BE2C (cell line): ENCODE measurements at places on chromosomes 11 and 22.

DNA sequence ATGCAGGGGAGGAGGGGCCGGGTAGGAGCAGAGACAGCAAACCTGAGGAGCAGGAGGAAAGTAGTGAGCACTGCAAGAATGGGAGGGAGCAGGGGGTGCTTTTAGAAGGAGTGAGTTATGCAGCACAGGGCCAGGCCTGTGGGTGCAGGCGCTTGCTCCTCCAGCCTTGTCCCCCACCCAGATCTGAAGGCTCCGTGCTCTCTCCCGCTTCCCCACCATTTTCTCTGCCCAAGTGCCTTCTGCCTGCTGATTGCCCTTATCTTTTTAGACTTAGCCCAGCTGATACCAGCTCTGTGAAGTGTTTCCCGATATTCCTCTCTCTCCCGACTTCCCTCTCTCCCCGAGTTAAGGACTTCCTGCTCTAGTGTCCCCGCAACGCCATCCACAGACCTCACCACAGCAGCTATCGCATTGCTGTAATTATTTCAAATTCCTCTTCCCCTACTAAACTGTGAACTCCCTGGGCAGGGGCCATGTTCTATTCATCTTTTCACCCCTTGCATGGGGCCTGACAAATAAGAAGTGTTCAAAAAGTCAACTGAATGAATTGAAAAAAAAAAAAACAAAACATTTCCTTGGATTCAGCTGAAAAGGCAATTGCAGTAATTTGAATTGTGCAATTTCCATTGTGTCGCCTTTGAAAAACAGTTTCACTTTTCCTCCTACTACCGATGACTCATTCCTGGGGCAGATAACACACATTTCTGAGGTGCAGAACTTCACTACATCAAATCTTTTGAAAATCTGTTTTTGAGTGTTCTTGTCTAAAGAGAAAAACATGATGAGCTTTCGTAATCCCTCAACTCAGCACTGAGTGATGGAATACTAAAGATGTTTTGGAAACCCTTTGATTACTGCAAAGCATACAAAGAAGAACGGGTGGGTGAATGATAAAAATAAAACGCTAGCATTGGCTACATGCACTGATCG lies 69.7 kb upstream of the BMAL1 start:
- no peak for DNase-seq

DNA sequence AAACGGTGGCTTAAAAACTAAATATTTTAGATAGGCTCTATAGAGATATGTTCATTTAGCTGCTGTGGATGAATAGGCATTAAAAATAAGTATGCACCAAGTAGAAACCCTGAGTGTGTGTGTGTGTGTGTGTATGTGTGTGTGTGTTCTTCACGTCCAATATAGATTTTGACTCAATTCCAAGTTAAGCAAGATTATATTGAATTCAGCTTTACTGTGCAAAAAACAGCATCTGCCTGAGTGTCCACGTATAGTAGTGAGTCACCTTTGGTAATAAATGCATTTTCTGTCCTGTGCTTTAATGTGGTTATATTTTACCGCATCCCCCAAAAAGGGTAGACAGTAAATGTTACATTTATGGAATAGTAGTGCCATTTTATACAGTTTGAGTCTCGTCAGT lies 71.2 kb downstream of the PDHX start:
- no peak for DNase-seq

GRCh38 chr11:60240662-60241061 lies 2.3 kb downstream of the MS4A4E start:
- DNase-seq, result no peak

DNA sequence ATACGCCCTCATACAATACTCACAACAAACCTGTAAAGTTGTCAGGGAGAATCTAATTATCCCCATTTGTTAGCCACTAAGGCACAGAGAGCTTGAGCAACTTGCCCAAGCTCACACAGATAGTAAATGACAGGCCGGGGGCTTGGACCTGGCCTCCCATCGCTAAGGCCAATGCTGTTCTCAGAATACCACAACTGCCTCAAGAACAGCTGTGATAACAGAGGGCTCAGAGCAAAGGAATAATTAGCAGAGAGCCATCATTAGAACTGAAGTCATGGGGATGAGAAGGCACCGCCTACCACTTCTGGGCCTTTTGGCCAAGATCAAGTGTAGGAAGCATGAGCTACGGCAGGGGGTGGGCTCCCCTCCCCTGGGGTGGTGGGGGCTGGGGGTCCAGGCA lies 98.6 kb downstream of the FEZ1 start:
- DNase-seq, result no peak

DNA sequence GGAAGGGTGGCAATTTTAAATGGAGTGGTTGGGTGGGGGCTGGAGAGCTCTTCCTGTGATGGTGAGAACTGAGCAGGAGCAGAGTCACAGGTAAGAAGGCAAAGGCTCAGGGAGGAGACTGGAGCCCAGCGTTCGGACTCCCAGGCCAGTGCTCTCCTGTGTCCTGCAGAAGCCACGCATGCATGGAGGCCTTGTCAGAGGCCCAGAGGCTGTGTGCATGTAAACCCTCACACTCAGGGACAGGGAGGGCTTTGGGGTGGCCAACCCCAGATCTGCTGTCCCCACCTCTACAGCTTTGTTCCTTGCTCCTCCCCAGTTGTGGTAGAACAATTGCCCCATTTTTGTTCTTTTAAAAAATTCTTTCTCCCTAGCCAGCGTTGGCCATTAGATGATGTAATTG lies 130.4 kb upstream of the PARVA start:
- DNase-seq, result no peak

GRCh38 chr11:66068154-66068821 lies 1.8 kb upstream of the PACS1 start:
- peak; percentile 88 for DNase-seq

DNA sequence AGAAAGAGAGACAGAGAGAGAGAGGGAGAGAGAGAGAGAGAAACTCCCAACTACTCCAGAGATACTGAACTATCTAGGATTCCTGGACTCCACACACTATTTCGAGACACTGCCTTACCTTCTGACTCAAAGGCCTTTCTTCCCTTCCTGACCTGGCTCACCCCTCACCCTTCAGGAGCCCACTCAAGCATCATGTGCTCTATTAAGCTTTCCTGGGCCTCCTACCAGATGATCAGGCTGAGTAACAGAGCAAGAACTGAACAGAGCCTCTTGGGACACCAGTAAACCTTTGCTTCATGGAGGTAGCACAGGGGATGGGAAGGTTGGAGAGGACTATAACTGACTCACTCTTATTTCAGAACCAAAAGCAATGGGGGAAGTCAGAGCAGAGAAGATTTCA lies 31.4 kb downstream of the PLEKHA7 start:
- no peak for DNase-seq

GRCh38 chr11:86176165-86176884 lies 68.2 kb upstream of the EED start:
- no peak for DNase-seq

- peak; percentile 43 for DNase-seq
Measured at GRCh38 chr22:46083383-46084350, 66.7 kb upstream of the PPARA start.

DNA sequence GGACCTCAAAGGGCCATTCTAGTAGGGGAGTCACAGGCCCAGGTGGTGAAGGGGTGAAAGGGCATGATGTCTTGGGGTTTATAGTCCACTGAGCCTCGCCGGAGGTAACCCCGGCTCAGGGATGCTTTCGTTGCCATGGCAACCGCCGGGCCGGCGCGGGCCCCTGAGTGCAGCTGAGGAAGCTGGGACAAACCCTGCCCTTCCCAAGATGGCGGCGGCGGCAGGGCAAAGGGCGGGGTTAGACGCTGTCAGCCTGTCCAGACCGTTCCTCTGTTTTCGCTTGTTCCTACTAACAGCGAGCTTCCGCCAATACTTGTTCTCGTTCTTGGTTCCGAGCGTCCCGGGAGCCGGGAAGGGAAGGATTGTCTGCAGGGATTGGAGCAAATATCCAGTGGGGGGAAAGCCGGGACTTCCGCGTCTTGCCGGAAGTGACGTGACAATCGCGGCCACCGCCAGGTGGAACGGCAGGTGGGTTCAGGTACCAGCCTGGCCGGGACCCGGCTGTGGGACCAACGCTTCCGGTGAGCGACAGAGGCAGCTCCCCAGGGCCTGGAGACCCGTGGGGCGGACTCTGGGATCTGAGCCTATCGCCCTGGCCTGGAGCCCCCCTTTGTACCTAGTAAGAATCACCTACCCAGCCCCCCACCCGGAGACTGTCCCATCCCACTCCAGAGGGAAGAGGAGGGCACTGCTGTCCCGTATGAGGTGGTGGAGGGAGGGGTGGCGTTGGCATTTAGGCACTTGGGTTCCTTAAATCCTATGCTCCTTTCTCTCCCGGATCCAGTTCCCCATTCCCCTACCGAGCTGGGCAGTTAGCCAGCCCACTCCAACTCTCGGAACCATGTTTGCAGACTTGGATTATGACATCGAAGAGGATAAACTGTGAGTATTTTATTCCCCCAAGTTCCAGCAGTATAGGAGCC lies at the start of gene PICK1:
PICK1 (plus strand) TSS at position 436 of the 923 bp plus-strand sequence; CDS start at position 842, 406 bp downstream.
- peak; percentile 90 for DNase-seq

GRCh38 chr11:16843294-16843693 lies 104.8 kb downstream of the C11orf58 start:
- peak; percentile 52 for DNase-seq

DNA sequence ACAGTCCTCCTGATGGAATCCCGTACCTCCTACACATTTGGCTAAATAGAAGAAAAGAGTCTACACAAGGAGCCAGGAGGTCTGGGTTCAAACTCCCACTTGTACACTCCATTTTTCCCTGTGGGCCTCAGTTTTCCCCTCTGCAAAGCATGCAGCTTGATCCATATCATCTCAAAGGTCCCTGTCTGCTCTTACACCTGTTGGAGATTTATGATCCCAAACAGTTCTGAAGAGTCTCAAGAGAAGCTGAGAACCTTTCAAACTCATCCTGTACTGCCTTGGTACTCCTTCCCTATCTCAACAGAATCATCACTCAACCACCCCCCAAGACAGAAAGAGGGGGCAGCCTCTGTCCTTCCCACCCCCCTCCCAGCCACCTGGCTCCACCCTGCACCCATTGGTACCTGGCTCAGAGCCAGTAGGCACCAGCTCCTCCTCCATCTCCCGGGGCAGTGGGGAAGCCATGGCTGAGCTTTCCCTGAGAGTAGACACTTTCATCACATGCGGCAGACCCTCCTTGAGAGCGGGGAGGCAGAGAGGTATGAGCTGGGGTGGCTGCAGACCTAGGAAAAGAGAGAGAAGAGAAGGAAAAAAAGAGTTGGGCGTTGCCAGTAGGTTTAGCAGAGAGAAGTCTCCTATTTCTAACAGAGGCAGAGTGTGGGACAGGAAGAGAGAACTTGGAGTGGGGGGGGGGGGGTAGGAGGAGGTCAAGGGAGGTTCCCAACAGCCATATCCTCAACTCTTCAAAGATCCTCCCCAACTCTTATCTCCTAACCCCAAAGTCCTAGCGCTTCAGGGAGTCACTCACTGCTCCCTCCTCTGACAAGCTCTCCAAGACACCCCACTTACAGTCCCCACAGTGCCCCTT lies 3.1 kb downstream of the TNKS1BP1 start:
- DNase-seq, result no peak

DNA sequence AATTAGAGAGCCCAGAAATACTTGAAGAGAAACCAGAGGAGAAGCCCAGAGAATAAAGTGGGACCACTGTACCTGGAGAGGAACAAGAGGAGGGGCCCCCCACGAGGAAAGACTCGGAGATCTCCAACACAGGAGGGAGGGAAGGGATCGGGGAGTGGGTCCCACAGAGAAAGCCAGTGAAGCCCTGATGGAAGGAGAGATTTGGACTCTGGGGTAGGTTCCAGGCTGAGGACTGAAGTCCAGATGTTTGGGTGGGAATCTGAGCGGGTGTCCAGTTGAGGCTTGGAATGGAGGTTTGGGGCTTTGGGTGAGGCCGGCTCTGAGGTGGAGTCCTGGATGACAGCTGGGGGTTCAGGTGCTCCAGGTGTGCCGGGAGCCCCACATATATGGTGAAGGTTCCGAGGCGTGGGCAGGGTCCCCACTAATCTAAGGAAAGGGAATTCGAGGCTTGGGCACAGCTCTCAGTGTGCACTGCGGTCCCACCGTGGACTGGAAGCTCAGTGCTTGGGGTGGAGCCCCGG lies 32.6 kb downstream of the PDE2A start:
- DNase-seq, result no peak

DNA sequence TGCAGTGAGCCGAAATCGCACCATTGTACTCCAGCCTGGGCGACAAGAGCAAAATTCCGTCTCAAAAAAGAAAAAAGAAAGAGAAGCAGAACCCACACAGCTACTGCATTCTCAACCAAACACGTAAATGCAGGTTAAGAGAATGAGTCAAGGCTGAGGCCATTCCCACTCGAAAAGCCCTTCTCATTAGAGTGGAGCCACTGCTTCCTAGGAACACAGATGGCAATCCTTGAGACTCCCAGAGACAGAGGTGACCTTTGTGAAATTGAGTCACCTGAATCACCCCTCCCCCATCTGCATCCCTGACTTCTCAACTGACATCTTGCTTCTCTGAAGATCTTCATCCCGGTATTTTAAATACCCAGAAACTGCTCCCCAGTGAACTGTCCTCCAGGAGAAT lies 8.2 kb downstream of the PACSIN2 start:
- no peak for DNase-seq

DNA sequence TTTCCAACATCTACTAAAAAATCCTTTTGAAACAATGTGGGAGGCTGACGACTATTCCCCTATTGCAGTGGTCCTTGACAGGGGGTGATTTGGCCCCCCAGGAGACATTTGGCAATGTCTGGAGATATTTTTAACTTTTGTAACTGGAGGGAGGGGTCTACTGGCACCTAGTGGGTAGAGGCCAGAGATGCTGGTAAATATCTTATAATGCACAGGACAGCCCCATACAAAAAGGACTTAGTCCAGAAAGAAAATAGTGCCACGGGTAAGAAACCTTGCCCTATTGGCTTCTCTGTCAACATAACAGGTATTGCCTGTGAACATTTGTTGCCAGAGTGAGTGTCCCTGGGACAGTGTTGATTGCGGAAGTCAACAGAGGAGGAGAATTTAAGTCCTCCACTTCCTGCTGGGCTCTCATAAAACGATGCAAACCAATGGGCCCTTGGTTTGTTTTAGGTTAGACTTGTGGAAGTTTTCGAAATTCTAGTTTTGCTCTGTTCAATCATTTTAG lies 101.6 kb downstream of the MAML2 start:
- DNase-seq, result no peak

- DNase-seq, result no peak
Measured at GRCh38 chr11:84437071-84437980, 1151.2 kb upstream of the CCDC90B start.
